DMS153 (cell line): ENCODE measurements at places on chromosomes 11 and 22.

DNA sequence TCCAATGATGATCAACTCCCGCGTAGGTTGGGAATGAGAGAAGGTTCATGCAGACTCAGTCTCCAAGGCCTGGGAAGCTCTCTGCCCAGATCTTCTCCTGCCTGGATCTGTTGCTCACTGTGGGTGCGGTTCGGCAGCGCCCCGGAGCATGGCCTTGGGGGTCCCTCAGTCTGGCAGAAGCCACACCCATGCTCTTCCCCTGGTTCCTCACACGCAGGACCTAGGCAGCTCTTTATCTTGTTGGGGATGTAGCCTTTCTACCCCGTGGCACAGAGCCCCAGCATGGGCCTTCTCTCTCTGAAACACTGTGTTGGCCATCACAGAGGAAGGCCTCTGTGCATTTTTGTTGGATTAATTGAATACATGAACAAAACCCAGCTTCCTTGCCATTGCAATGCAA lies 1461.6 kb downstream of the BRD1 start:
- DNase-seq = no peak

GRCh38 chr11:19524171-19524671 lies 188.4 kb upstream of the NAV2 start:
- DNase-seq = no peak

DNA sequence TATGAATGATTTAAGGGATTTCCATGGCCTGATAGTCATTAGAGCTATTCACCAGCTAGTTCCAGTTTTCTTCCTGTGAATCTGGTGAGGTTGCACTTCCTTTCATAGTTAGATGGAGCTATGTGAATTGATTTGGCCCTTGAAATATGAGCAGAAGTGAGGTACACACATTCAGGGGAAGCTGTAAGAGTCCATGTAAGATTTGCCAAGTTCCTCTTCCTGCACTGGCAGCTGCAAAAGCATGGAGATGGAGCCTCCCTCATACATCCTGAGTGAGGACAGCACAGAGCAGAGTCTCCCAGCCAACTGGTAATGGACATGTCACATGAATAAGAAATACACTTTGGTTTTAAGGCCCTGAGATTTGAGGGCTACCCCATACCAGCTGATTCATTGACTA lies 111.7 kb downstream of the CD44 start:
- no peak for DNase-seq

- no peak for DNase-seq
These were observed 77.0 kb downstream of the DDIAS start for GRCh38 chr11:82978422-82979099.
